ENCODE measurements at places on chromosomes 11 and 22.

DNA sequence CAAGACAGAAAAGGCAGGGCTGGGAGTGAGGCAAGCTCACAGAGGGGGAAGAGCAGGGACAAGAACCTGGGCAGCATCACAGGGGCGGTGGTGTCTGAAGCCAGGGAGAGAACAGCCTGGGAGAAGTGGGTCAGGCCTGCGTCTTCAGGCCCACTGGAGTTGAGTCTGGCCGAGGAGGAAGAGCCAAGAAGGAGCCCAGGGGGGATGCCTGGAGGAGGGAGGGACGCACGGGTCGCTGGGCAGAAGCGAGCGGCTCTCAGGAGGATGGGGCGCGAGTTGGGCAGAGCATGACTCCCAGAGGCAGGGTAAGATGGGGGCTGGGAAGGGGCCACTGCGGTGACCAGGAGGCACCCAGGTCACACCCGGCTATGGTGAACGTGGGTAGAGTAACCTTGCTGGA, 18.5 kb downstream of the LRFN4 start:
- DNase-seq: no peak

- DNase-seq: no peak
These were observed 99.2 kb downstream of the STIM1 start for GRCh38 chr11:3954448-3955298.

DNA sequence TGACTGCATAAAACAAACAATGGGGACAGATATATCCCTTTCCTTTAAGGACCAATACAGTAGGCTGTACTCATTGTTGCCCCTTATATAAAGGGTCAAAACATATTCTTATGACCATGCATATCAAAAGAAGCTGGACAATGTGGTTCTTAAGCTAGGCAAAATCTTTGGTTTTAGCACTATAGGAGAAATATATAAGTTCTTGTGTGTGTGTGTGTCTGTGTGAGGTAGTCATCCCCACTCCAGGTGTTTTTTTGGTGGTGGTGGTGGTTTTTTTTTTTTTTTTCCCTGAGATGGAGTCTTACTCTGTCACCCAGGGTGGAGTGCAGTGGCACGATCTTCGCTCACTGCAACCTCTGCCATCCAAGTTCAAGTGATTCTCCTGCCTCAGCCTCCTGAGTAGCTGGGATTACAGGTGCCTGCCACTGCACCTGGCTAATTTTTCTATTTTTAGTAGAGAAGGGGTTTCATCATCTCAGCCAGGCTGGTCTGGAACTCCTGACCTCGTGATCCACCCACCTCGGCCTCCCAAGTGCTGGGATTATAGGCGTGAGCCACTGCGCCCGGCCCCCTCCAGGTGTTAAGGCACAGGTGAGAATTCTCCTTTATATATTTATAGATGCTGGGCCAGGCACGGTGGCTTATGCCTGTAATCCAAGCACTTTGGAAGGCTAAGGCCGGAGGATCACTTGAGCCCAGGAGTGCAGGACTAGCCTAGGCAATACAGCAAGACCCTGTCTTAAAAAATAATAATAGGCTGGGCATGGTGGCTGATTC, 12.0 kb upstream of the ZNF143 start:
- DNase-seq: no peak

GRCh38 chr22:35612903-35613302, 4.2 kb downstream of the MB start:
- no peak for DNase-seq

- DNase-seq: no peak
These were observed 14.1 kb downstream of the RPS13 start for GRCh38 chr11:17063171-17064002.

DNA sequence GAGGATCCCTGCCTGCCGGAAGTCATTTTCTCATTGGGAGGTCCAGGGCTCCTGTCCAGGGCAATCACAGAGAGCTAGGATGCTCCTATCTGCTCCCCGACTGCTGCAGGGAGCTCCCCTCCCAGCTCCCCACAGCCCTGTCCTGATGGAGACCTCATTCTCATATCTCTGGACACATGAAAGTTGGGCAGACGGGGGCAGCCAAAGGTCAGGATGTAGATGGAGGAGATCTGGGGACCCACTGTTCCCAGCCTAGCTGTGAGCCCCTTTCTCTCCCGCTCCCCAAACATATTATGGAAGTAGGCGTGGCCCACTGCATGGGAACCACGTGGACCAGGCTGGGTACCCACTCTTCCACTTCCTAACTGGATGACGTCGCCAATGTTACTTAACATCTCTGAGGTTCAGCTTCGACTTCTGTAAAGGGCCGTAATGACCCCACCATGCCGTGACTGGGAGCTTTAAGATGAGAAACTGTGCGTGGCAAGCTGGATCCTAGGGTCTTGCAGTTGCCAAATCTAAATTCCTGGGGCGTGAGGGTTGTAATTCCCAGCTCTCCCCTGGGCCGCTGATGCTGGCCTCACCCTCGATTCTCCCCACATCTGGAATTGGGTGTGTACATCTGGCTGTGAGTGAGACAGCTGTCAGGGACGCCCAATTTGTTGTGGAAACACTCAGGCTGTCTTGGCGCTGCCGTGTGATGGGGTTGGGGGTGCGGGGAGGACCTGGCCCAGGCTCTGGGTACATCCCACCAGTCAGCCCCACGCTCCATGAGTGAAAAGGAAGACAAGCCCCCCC, 1.8 kb downstream of the CDC42EP2 start:
- no peak for DNase-seq

- no peak for DNase-seq
These were observed 2421.8 kb downstream of the LRRC4C start for GRCh38 chr11:39037611-39038010.

DNA sequence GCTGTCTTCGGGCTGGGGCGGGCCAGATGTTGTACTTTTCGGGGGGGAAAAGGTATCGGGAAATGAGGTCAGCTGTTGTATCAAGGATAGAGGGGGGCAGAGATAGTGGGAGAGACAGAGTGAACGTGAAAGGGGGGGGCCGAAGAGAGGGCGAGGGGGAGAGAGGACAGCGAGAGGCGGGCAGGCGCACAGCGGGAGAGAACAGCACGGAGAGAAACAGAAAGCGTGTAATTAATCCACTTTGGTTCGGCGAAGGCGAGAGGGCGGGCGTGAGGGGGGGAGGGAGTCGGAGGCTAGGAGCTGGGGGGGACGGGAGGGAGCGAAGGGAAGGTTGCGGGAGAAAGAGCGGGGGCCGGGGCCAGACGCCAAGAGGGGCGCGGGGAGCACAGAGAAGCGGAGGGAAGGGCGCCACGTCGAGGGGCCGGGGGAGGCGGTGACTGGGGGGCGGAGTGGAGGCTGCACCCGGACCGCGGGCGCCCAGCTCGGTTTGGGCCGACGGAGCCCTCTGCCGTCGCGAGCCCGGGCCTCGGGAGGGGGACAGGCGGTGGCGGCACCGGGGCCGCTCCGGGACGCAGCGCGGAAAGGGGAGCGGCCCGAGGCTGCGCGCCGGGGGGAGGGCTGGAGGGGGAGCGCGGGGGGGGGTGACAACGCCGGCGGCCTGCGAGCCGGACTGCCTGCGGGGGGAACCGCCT, 612 bp downstream of the IGF2 start:
- no peak for DNase-seq

GRCh38 chr11:105489446-105489845, 120.4 kb upstream of the GRIA4 start:
- no peak for DNase-seq

GRCh38 chr11:126140926-126141280, 70.5 kb downstream of the RPUSD4 start:
- no peak for DNase-seq

DNA sequence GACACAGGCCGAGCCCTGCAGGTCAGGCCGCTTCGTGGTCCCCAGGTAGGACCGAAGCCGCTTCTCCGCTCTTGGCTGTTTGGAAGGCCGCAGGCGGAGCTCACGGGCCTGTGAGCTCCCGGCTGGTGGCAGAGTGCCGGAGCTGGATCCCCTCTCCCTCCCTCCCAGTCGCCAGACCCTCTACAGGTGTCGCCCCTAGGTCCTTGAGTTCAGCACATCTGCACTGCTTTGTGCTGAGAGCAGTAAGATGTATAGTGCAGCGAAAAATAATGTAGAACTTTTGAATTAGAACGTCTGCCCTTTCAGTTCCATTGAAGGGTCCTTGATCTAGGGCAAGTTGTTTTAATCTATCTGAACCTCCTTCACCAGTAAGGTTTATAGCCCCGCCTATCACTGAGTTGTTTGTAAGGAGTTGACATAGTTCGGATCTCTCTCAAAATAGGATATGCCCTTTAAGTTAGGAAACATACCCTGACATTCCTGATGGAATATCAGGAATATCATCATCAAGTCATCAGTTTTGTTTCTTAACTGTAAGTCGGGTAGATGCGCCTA, 419 bp downstream of the ANKRD49 start:
- no peak for DNase-seq

- DNase-seq: no peak
These were observed 50.7 kb upstream of the CD44 start for GRCh38 chr11:35088226-35088625.

DNA sequence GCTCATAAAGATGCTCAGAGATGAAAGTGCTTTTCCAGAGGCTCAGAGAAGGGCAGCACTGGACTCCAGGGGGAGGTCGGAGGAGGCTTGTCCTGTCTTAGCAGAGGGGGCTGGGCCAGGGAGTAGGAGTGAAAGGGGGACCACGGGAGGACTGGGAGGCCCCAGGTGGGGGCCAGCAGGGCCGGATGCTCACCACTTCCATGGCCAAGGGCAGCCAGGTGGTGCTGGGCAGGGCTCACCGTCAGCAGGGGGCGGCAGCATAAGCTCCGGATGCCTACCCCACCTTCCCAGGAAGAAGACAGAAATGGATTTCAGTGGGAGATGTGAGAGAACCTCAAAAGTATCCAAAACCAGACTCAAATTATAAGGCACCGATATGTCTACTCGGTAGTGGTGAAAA, 11.0 kb downstream of the RAB36 start:
- DNase-seq: no peak

GRCh38 chr11:88813233-88813915, 252.4 kb downstream of the GRM5 start:
- no peak for DNase-seq
